ENCODE measurements at places on chromosomes 3 and 15. TPM values are rescaled to one million over a fixed set of nuclear protein-coding genes. Genes with fewer than 3 reads are reported as not detected.

PSTPIP1 gene
- polyA plus RNA-seq: 1.1 TPM

GPR160 gene
- 0.99 TPM for polyA plus RNA-seq

LRRN1 gene
- 0.22 TPM for polyA plus RNA-seq

ZNF662 gene
- 2.5 TPM for polyA plus RNA-seq

CDHR4 gene
- not detected for polyA plus RNA-seq

GOLGA8M gene
- polyA plus RNA-seq: 1.3 TPM

CYP1A1 gene
- 1.4 TPM for polyA plus RNA-seq

ARGFX gene
- not detected for polyA plus RNA-seq

Data from liver (tissue), 10 donors.